ENCODE measurements at places on chromosomes 3 and 15. TPM values are rescaled to one million over a fixed set of nuclear protein-coding genes. Genes with fewer than 3 reads are reported as not detected.

GRCh38 chr15:40047415-40048210 lies 8.6 kb upstream of the SRP14 start:
- no peaks in the 10 kb centered on the region for H3K36me3 ChIP-seq
- H3K27me3 ChIP-seq: no peaks in the 10 kb centered on the region
- H3K27ac ChIP-seq: peak overlapping the region; percentile 56
- peak; percentile 64 for DNase-seq
- no peak overlapping the region for H3K4me3 ChIP-seq

- DNase-seq: no peak
- H3K27ac ChIP-seq: no peak overlapping the region
- no peaks in the 10 kb centered on the region for H3K27me3 ChIP-seq
- H3K4me1 ChIP-seq: no peaks in the 10 kb centered on the region
Observed at GRCh38 chr3:9870978-9871377, 9.1 kb downstream of the CIDEC start.

Gene ZIC4
- not detected for total RNA-seq

DNA sequence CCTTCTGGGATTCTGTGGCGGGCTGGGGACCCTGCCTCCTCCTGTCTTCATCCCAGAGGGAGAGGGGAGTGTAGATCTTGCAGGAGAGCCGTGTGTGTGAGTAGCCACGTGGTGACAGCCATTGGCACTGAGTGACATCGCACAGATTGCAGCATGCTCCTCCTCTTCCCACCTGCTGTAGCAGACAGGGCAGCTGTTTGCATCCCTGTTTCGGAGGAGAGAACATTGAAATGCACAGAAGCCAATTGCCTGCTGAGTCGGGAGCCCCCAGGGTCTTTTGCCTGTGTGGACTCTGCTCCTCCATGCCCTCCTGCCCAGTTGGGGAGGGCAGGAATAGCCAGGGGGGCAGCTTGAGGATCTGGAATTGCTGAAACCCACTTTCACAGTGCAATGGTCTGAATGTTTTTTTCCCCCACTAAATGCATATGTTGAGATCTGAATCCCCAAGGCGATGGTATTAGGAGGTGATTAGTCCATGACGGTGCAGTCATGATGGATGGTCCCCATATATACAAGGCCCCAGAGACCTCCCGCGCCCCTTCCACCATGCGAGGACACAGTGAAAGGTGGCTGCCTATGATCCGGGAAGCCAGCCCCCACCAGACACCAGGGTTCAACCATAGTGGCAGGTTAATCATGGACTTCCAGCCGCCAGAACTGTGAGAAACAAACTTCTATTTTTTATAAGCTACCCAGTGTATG lies 66.8 kb downstream of the CHRNA7 start:
- no peaks in the 10 kb centered on the region for H3K4me1 ChIP-seq
- no peak overlapping the region for H3K27ac ChIP-seq
- no peaks in the 10 kb centered on the region for H3K36me3 ChIP-seq
- no peak for DNase-seq

- H3K4me1 ChIP-seq: no peaks in the 10 kb centered on the region
- H3K36me3 ChIP-seq: no peaks in the 10 kb centered on the region
- H3K4me3 ChIP-seq: no peak overlapping the region
- DNase-seq: no peak
- H3K27me3 ChIP-seq: no peaks in the 10 kb centered on the region
Observed at GRCh38 chr15:83472797-83473196, 25.7 kb downstream of the SH3GL3 start.

DNA sequence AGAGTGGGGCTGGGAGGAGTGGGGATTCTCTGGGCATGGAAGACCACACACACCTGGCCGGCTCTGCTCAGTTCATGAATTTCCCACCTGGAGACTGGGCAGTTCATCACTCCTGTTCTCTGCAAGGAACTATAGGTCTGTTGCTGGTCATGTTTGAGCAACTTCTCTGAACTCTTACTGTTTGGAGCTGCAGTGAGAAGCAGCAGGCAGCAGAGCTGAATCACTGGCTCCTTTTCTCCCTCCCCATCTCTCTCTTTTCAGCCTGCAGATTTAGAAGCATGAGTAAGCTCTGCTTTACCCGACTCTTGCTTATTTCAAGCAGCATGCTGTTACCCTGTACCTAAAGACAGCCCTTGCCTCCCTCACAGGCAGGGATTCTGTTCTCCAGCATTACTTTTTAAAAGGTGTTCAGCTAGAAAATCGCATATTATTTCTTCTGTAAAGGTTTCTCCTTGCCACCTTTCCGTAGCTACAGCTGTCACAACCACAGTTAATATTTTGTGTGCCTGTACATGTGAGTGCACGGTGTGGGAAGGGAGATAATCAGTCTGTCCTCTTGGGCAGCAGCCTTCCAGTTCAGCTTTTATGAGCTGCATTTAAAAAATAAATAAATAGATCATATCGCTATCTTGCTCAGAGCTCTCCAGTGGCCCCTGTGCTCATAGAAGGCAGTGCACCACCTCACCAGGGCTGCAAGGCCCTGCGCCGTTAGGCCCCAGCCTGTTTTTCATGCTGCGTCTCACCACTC lies 131.6 kb downstream of the CHCHD6 start:
- no peak overlapping the region for H3K27ac ChIP-seq
- no peaks in the 10 kb centered on the region for H3K27me3 ChIP-seq
- H3K4me1 ChIP-seq: no peaks in the 10 kb centered on the region
- DNase-seq: no peak
- no peaks in the 10 kb centered on the region for H3K36me3 ChIP-seq
- H3K4me3 ChIP-seq: no peak overlapping the region

DNA sequence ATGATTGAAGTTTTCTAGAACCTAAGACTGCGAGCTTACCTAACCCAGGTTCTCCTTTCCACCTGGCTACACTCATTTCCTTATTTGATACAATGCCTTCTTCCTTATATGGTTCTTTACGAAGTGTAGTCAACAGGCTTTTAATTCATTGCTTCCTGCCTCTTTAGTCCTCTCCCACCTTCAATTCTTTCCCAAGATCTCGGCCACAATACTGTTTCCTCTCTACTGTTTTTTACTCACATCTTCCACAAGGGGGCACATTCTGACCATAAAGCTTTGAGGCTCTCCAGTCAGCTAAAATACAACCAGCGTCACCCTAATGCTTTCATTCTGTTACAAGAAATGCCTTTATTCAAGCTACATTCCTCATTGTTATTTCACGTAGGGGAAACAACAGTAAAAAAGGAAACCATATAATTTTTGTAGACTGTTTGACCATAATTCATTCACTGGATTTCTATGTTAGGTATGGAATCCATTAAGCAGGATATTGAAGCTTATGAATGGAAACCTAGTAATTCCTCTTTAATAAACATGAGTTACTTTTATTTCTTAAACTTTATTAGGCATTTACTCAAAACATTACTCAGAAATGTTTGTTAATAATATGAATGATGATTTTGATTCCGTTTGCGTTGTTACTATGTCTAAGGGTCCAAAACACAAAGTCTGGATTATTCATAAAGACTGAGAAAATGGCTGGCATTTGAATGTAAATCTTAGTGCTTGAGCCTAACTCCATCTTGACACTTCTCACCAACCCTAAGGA lies 29.5 kb upstream of the VEPH1 start:
- H3K4me3 ChIP-seq: no peak overlapping the region
- no peak overlapping the region for H3K27ac ChIP-seq

Gene PRKCD
- 46.7 TPM for total RNA-seq

Gene TERC
- 12.5 TPM for total RNA-seq

Gene GATM
- total RNA-seq: 18.2 TPM

DNA sequence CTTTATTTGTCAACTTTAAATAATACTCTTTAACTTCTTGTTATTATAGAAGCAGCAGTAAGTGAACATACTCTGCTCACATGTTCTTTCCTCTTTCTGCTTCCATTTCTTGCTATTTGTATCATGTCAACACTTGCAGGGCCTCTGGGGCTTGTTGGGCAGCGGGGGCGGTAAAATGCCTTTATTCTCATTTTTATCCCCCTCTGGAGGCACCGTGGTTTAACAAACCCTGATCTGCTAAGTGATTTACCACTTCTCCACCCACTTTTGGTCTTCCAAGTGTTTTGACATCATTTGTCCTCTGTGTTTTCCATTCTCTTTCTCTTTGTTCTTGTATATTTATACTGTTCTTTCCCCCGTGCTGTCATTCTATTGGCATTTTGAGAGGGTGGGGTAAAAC lies 33.9 kb downstream of the SCN10A start:
- no peaks in the 10 kb centered on the region for H3K4me1 ChIP-seq
- no peaks in the 10 kb centered on the region for H3K36me3 ChIP-seq
- no peak for DNase-seq
- H3K4me3 ChIP-seq: no peak overlapping the region
- H3K27me3 ChIP-seq: no peaks in the 10 kb centered on the region
- H3K27ac ChIP-seq: no peak overlapping the region

DNA sequence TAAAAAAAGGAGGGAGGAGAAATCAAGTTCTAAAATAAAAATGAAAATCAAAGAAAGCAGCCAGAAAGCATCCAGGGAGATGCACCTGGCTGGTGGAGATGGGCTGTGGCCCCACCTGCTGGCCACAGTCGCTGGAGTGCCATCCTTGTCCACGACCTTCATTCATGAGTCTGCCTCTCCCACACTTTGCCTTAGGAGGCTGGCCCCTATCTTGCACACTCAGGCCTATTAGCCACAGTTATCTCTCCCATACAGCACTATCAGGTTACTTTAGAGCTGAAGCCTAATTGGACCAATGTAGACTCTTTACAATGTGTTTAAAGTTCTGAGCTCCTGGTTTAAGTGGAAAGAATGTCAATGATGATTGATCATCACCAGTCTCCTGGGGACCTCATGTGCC lies 392.0 kb upstream of the RORA start:
- no peak for DNase-seq
- no peak overlapping the region for H3K4me3 ChIP-seq
- H3K36me3 ChIP-seq: no peaks in the 10 kb centered on the region
- no peak overlapping the region for H3K27ac ChIP-seq
- no peaks in the 10 kb centered on the region for H3K4me1 ChIP-seq

- H3K4me1 ChIP-seq: peaks cover 5% of the 10 kb centered on the region
- no peaks in the 10 kb centered on the region for H3K27me3 ChIP-seq
- no peak overlapping the region for H3K27ac ChIP-seq
- no peaks in the 10 kb centered on the region for H3K36me3 ChIP-seq
- H3K4me3 ChIP-seq: no peak overlapping the region
Observed at GRCh38 chr15:68271854-68272471, 5.6 kb upstream of the FEM1B start.

GRCh38 chr3:14283813-14284438 lies 105.3 kb downstream of the LSM3 start:
- no peaks in the 10 kb centered on the region for H3K36me3 ChIP-seq
- H3K4me1 ChIP-seq: no peaks in the 10 kb centered on the region
- H3K4me3 ChIP-seq: no peak overlapping the region
- no peaks in the 10 kb centered on the region for H3K27me3 ChIP-seq
- DNase-seq: no peak

- no peak overlapping the region for H3K4me3 ChIP-seq
- H3K27ac ChIP-seq: no peak overlapping the region
- no peaks in the 10 kb centered on the region for H3K27me3 ChIP-seq
- peaks cover 5% of the 10 kb centered on the region for H3K36me3 ChIP-seq
- peaks cover 14% of the 10 kb centered on the region for H3K4me1 ChIP-seq
Observed at GRCh38 chr3:150540991-150541390, 5.3 kb downstream of the SERP1 start.

DNA sequence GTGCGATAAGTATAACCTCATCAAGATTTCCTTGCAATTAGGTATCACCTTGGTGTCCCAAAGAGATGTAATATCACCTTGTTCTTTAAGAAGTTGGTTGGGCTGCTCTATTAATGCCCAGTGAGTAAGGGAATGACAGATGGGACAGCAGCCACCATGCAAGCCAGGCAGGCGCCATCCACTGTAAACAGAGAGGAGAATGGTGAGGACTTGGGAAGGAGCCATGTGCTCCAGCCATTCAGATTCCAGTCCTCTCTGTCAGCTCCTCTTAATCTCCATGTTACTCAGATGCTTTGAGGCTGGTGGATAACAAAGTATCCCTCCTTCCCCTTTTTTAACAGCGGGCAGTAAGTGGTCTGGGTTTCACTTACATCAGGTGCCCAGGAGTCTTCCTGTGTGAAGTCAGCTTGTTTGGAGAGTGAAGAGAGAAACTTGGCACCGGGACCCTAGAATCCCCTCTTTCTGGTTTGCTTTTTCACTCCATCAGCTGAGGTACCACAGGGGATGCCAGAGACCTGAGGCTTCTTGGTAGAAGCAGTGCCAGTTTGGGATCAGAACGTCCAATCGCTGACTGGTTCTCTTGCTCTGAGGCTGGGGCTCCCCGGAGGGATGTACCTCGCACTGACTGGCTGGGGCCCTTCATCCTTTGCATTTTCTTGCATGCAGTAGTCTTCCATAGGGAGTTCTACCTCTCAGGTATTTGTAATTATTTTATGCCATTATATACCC lies 29.5 kb downstream of the SLCO3A1 start:
- H3K36me3 ChIP-seq: no peaks in the 10 kb centered on the region
- no peak for DNase-seq
- no peaks in the 10 kb centered on the region for H3K4me1 ChIP-seq
- no peak overlapping the region for H3K4me3 ChIP-seq
- H3K27me3 ChIP-seq: no peaks in the 10 kb centered on the region

DNA sequence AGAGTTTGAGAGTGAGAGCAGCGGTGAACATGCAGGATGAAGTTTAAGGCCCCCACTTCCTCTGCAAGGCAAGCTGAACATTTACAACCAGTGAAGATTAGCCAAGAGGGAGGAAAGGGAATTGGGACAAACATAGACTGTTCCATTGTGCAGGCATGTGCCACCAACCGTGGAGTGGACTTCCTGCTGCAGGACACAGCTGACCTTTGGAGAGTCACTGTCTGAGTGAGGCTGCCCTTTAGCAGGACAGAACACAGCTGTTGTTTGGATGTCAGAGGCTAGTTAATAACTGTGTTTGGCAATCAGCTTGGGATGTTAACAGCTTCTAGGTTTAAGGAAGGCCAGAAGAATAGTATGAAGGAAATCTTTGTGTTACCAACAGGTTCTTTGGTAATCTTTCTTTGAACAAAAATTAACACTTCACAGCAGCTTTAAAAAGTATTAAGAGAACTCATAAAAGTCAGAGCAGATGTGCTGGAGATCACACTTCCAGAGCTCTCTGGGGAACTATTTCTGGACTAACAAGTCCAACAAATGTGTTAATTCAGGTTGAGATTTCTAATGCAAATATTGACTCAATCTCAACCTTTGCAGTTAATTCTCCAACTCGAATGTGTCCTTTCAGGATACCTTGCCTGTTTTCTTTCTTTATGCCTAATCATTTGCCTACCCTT lies 31.4 kb downstream of the CTDSPL start:
- H3K4me1 ChIP-seq: no peaks in the 10 kb centered on the region
- no peak overlapping the region for H3K4me3 ChIP-seq
- DNase-seq: no peak
- H3K27me3 ChIP-seq: no peaks in the 10 kb centered on the region

Gene GOLGA8Q
- total RNA-seq: 2.3 TPM

All from B cell (primary cell).